HuH-7.5 (cell line): ENCODE measurements at places on chromosomes 5 and 9.

DNA sequence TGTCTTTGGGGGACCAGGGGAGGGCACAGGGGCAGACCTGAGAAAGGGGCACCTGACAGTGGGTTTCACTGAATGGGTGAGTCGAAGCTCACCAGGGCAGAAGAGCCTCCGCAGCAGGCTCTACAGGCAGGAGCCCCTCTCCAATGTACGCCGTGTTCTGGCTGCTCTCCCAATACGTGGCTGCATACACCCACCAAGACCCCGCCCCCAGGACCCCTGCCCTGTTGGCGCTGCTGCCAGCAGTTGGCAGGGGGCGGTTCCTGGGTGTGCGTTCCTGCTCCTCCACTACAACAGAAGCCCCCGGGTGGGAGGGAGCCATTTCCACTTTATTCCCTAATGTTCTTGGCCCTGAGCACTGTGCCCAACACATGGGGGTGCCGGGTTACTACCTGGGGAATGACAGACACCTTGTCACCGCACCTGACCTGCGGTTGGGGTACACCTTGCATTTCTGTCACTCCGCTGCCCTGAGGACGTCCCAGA lies 30.3 kb downstream of the SARDH start:
- DNase-seq: no peak

- DNase-seq: no peak
Measured at GRCh38 chr5:82918311-82919031, 158.7 kb downstream of the TMEM167A start.

- no peak for DNase-seq
Measured at GRCh38 chr5:180331647-180331950, 21.5 kb downstream of the GFPT2 start.

DNA sequence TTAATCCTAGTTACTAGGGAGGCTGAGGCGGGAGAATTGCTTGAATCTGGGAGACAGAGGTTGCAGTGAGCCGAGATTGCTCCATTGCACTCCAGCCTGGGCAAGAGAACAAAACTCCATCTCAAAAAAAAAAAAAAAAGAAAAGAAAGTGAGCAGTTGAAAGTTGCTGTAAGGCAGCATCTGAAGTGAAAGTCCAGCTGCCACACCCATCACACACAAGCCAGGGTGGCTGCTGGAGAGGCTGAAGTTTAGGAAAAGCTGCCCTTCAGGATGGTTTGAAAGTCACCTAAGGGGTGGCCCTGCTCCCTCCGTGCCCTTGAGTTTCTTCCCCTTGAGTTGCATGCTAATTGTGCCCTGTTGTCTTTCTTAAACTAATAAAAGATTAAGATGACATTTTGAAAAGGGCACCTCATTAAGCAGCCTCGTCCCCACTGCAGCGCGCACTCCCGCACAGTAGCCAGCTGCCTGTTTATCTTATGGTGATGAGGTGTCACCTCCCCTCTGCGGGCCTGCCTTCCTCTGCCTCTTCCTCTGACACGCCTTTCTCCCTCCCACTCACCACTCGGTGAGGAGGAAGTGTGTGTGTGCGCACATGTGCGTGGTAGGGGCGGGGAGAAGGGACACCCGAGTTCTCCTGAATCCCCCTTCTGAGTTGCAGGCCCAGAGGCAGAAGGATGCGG lies 104.2 kb upstream of the PANK3 start:
- DNase-seq: no peak

- no peak for DNase-seq
Measured at GRCh38 chr5:68033961-68034571, 181.5 kb upstream of the PIK3R1 start.

- no peak for DNase-seq
Measured at GRCh38 chr9:25225938-25226760, 452.1 kb downstream of the TUSC1 start.

DNA sequence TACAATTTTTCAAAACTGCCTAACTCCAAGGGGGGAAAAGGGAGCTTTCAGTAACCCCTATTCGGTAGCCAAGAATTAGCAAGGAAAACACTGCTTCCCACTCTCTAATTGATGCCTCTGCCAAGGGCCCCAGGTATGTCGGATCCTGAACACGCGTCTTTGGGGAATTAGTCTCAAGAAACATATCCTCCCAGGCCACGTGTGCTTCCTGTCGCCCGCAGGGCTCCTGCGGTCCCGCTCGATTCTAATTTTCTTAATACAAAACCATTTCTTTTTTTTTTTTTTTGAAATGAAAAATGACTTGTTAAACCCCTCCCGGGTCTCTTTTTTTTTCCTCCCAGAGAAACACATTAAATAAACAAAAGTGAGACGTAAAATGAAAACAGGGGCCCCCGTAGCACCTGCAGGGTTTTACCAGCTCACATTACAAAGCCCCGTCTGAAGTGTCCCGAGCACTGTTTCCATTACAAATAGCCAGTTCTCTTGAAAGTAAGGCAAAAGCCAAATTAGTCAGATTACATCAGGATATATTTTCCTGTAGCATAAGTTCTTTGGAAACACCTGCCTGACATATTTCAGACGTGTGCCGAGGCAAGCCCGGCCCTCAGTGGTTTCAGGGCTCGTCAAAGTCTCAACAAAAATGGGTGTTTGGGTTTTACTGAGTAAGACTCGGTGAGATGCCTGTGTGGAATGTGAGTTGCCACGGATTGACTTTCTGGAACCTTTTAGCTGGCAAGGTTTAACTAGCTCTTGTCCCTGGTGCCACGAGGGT lies 21.5 kb downstream of the SMIM23 start:
- DNase-seq: no peak

GRCh38 chr9:131319486-131319885 lies 30.0 kb downstream of the PLPP7 start:
- DNase-seq: no peak

GRCh38 chr9:108643731-108644510 lies 211.9 kb downstream of the ACTL7B start:
- no peak for DNase-seq

GRCh38 chr5:154627698-154628678 lies 127.2 kb upstream of the LARP1 start:
- no peak for DNase-seq

- DNase-seq: no peak
Measured at GRCh38 chr5:108743319-108743718, 4.4 kb upstream of the FER start.

DNA sequence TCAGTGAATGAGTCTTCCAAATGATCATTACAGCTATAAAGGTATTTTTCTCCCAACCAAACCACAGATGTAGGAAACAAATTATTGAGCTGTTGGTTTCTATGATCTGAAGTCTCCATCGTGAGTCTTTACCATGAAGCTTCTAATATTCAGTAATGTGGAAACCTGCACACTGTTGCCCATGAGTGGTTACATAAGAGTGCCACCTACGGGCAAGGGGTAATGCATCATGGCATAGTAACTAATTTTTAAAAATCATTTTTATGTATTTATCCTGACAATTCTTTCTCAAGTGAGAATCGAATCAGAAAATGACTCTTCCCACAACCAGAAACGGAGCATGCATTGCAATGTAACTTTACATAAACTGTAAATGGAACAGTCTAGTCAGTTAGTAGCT lies 282.5 kb upstream of the SMARCA2 start:
- no peak for DNase-seq

DNA sequence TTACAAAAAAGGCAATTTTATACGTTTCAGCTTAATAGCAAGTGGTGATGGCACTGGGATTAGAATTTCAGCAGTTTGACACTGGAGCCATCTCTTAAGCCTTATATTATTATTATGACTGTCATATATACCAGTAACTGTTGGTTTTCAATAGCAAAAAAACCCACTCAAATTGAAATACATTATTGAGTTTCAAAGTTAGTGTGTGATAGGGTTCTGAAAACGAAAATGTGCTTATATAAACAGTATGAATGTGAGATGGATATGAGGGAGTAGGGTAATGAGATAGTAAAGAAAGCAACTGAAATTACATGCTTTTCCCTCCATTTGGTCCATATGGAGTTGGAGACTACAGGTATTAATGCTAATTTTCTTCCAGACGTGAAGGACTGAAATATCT lies 68.6 kb upstream of the ACTBL2 start:
- DNase-seq: no peak

DNA sequence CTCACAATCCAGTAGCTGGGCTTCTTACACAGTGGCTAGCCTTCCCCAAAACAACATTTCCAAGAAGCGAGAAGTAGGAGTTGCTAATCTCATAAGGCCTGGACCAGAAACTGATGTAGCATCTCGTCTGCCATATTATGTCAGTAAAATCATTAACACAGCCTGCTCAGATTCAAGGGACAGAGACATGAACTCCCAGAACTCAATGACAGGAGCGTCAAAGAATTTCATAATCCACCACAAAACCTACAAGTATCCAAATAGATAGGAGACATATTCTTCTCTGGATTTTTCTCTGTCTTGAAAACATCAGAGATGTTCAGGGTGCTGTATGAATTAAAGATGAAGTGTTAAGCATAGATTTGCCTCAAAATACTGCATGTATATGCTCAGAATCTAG lies 457.6 kb upstream of the ACTBL2 start:
- DNase-seq: no peak

GRCh38 chr9:89528540-89528939 lies 30.6 kb upstream of the SEMA4D start:
- DNase-seq: no peak

GRCh38 chr5:107319901-107320300 lies 350.8 kb downstream of the EFNA5 start:
- DNase-seq: no peak

GRCh38 chr5:40827188-40827977 lies 7.6 kb downstream of the RPL37 start:
- DNase-seq: no peak

DNA sequence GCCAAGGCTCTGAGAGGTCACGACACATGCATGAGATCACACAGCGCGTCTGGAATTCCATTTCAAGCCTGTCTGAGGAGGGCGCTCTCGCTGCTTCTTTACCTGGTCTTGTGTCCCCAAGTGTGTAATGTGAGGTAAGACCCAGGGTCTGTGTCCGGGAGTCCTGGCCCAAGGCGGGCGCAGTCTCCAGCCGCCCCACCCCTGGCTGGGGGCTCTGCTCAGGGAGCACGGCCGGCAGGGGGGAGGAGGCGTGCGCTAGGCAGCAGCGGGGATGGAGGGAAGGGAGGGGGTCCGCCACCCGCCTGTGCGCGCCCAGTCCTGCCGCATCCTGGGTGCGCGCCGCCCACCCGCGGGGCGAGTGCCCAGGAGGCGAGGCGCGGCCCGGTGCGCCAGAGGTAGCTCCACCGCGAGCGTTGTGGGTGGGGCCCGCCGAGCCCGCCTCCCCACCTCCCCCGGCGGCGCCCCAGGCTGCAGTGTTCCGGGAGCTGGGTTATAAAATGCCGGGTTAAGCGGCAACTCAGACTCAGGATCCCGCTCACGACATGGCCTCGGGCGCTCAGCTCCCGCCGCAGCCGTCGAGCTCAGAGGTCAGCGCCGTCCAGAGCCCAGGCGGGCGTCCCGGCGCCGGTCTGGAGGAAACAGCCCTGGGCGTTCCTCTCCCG lies at the start of gene CCNI2:
Gene CCNI2, plus strand, starts transcription at position 473 of the 662 bp plus-strand sequence. Its CDS starts 70 bp downstream, at position 543.
- DNase-seq: peak; percentile 69

DNA sequence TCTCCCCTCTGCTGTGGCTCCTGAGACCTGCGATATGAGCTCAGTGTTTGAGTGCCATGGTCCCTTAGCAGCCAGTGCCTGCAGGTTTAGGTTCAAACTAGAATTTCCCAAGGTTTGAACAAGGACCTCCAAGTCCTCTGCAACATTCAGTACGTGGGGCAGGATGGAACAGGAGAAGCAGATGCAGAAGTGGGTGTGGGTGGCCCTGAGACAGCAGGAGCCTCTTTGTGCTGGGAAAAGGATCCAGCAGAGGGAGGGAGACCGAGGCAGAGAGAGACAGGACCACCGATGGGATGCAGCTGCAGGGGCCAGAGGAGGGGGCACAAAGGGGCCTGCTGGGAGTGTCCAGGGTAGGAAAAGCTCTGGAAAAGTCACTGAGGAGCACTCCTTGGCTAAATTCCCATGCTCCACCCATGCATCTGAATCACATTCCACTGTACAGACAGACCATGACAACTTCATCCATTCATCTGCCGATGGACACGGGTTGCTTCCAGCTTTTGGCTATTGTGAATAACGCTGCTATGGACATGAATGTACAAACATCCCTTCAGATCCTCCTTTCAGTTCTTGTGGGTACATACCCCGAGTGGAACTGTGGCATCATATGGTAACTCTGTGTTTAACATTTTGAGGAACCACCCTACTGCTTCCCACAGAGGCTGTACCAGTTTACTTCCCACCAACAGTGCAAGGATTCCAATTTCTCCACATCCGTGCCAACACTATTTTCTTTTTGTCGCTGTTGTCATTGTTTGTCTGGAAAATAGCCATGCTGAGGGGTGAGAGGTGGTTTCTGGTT lies 26.7 kb upstream of the SUSD3 start:
- no peak for DNase-seq

- no peak for DNase-seq
Measured at GRCh38 chr9:71652480-71652879, 115.8 kb downstream of the CEMIP2 start.

GRCh38 chr9:16398691-16399090 lies 471.8 kb downstream of the BNC2 start:
- no peak for DNase-seq

DNA sequence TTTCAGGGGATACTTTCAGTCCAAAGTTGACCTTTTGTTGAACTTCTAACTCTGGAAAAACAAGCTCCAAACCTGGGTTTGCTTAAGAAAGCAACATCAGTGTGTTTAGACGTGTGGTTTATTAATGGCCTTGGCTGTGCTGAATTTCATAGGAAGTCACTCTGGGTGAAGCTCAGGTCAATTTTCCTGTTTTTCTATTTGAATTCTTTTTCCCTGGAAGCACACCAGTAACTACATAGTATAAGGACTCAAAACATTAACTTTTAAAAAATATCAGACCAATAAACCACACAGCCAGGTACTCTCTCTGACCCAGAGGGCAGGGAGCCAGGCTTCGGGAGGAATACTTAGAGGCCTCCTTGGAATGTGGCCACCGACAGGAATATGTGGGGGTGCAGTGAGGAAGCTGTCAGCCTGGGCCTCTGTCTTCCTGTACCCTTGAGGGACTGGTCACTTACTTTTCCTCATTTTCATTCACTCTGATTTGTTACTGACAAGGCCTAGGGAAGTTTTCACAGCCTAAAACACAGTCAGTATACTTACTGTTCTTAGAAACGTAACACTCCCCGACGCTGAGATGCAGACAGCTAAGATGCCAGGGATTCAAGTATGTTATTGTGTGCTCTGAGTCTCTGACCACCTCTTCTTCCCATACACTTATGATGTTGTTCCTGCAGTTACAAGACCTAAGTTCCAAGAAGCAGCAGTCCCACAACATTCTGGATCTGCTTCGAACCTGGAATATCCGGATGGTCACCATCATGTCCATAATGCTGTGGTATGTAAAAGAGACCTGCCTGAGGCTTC lies 18.9 kb downstream of the SLC22A5 start:
- no peak for DNase-seq

- no peak for DNase-seq
Measured at GRCh38 chr5:124574521-124575436, 171.7 kb downstream of the ZNF608 start.

DNA sequence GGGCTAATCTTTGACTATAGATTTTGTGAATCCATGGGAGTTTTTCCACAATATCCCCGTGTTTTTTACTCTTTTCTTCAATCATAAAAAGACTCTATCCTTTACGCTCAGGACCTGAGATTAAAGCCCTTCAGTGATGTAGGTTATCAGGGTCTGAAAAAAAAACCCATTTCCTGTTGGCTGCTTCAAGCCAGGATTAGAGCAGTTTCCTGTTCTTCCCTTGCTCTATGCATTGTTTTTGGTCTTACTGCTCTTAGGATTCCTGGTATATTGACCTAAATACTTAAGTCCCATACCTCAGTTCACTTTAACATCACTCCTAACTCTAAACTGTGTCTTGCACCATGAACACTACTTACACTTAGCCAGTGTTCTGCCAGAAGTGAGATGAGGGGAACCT lies 319.3 kb upstream of the CHD1 start:
- DNase-seq: no peak
